M059J (cell line): ENCODE measurements at places on chromosomes 7 and 10. TPM values are rescaled to one million over a fixed set of nuclear protein-coding genes. Genes with fewer than 3 reads are reported as not detected.

DNA sequence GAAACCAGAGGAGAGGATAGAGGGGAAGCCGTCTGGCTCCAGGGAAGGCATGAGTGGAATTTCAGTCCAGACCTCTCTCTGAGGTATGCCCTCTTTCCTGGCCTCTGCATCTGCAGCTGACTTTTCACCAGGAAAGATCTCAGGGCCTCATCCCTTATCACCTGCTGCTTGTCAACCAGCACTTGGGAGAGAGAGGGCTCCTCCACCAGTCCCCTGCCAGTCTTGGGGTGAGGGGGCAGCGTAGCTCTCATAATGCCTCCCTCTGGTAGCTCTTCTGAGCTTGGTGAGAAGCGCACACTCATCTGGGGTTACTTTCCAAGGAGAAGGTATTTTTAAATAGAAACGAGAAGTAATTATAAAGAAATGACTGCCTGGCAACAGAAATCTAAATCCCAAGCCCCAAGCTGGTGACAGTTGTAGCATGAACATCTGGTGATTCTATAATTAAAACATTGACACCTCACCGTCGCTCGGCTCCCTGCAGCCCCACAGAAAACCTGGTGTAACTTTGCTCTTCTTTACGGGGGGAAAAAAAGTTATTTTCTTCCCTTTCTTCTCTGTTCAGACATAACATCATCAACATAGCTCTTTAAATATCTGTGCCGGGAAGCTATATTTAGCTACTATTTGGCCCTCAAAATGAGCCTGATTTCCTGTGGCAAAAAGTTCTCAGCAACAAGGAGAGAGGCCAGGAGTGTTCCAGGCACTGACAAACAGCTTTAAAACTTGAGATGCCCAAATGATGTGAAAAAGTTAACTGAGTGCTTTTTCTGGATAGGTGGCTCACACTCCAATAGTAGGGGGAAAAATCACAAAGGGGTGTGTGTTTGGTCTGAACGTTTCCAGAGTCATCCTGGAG is 26.9 kb downstream of the HIP1 start:
- DNase-seq, result peak; percentile 24

DNA sequence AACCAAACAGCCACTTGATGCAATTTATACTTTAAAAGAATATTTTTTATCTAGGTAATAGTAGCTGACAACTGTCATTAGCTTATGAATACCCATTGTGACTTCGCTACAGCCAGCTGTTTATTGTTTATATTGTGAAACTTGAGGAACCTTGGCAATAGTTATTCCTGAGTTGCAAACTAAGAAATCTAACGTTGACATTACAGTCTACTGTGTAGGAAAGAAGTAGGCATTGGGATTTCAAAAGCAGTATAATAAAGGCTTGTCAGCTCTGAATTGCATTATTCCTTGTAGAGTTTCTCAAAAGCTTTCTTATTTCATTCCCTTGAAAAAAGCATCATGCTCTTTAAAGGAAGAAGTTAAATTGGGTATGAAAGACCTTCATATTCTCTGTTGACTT is 42.7 kb upstream of the OIT3 start:
- DNase-seq, result no peak

DNA sequence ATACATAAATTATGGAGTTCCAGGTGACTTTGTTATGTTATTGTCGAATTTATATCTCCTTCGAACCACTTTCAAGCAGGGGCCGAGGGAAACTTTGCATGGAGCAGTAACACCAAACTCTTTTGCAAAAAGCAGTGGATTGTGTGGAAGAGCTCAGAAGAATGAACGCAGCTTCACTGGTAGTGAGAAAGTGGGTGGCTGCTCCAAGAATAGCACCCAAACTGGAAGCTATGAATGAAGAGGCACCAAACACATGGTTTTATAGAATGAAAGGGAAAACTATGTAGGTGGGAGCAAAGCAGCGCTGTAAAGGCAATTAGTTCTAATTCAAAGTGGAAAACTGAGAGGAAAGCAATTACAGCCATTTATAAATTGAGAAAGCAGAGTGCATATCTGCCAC is 67.2 kb downstream of the CTTNBP2 start:
- no peak for DNase-seq

GPR26 gene
- total RNA-seq, result not detected in 2 replicates

MINDY3 gene
- total RNA-seq, result 10.5 and 12.5 TPM in 2 replicates

DNA sequence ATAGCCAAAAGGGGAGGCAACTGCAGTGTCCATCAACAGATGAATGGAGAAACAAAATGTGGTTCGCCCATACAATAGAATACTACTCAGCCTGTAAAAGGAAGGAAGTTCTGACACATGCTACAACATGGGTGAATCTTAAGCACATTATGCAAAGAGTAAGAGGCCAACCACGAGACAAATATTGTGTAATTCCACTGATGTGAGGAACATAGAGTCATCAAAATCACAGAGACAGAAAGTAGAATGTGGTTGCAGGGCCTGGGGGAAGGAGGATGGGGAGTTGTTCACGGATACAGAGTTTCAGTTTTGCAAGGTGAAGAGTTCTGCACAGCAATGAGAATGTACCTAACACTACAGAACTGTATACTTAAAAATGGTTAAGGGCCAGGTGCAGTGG is 13.7 kb upstream of the C10orf71 start:
- DNase-seq, result no peak

GRCh38 chr10:23280419-23281043 is 64.1 kb downstream of the C10orf67 start:
- DNase-seq, result peak; percentile 12

DNA sequence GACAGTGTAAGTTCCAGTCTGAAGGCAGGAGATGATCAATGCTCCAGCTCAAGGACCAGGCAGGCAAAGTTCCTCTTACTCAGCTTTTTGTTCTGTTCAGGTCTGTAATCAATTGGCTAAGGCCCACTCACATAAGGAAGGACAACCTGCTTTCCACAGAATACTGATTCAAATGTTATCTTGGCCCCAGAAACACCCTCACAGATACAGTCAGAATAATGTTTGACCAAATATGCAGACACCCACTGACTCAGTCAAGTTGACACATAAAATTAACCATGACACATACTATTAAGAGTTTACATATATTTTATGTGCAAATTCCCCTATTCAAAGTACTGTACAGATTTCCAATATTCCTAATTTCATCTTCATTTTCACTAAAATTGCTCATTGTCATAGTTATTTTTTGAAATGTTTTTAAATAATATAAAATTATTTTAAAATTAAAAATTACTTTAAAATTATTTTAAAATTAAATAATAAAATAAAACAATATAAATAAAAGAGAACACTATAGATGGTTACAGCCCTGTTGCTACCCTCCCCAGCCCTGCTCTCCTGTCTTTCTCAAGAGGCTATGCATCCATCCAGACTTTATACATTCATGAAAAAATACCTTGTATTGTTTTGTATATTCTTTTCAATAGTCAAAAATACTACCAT is 59.4 kb downstream of the RAB11FIP2 start:
- DNase-seq, result no peak

- DNase-seq, result peak; percentile 59
These were observed 37.0 kb upstream of the CCSER2 start for GRCh38 chr10:84291384-84291783.

NUPR2 gene
- total RNA-seq, result not detected in 2 replicates

BRAT1 gene
- total RNA-seq, result 18.8 and 39.0 TPM in 2 replicates

PAPSS2 gene
- 69.1 and 81.0 TPM in 2 replicates for total RNA-seq

DNA sequence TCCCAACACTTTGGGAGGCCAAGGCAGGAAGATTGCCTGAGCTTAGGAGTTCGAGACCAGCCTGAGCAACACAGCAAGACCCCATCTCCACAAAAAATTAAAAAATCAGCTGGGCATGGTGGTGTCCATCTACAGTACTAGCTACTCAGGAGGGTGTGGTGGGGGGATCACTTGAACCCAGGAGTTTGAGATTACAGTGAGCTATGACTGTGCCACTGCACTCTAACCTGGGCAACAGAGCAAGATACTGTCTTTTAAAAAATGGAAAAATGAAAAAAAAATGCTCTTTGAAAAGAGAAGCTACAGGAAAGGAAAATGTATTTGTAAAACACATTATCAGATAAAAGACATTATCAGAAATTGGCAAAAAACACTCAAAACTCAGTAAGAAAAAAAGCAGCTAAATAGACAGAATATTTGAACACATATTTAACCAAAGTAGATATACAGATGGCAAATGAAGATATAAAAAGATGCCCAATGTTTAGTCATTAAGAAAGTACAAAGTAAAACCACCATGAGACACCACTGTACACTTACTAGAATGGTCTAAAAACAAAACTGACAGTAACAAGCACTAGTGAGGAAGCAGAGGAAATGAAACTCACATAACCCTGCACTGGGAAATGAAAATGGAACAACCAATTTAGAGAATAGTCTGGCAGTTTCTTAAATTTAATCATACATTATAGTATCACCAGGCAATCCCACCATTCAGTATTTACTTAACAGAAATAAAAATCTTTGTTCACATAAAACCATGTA is 40.5 kb downstream of the NRBF2 start:
- DNase-seq, result peak; percentile 12

AOC1 gene
- total RNA-seq, result 0.17 TPM in 1 of 2 replicates, not detected in the other

DNA sequence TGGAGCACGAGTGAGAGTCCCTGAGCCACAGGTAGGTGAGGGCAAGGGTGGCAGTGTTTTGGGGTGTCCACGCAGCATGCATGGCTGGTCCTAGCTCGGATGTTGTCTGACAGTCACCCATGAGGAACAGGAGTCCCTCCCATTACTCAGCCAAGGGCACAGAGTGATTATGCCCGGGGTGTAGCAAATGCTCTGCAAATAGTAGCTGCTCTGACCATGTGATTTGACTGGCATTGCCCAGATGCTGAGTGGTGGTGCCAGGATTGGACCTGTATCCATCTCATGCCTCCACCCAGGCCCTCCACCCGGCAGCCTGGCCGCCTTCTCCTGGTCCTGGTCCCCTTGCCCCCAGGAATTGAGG is 150.8 kb downstream of the GRK5 start:
- no peak for DNase-seq

GRCh38 chr7:106134241-106134640 is 22.1 kb upstream of the SYPL1 start:
- DNase-seq, result no peak

DNA sequence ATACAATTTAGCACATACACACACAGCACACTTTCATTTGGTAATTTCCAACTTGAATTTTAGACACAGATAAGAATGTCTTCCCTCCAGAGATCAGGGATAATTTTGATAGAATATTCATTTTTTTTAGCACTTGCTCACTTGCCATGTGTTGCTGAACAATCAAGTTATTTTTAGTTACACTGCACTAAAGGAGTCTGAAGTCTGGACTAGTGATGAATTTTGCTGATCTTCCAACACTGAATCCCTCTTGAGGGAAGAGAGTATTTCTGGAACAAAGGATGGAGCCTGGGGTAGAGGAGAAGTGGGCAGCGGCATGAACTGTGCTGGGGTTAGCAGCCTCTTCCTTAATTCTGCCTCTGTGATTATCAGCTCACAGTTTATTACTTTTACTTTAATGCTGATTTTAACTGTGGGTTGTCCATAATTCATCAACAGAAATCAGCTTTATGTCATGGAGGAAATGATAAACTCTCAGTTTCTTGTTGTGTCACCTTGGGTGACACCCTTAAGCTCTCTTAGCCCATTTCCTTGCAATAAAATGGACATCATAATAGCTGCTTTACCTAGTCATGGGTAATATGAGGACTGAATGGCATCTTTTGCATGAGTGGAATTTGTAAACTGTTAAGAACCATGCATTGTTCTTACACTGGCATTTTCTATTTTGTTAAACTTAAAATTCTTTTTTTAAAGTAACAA is 32.1 kb downstream of the SGPL1 start:
- no peak for DNase-seq

DNA sequence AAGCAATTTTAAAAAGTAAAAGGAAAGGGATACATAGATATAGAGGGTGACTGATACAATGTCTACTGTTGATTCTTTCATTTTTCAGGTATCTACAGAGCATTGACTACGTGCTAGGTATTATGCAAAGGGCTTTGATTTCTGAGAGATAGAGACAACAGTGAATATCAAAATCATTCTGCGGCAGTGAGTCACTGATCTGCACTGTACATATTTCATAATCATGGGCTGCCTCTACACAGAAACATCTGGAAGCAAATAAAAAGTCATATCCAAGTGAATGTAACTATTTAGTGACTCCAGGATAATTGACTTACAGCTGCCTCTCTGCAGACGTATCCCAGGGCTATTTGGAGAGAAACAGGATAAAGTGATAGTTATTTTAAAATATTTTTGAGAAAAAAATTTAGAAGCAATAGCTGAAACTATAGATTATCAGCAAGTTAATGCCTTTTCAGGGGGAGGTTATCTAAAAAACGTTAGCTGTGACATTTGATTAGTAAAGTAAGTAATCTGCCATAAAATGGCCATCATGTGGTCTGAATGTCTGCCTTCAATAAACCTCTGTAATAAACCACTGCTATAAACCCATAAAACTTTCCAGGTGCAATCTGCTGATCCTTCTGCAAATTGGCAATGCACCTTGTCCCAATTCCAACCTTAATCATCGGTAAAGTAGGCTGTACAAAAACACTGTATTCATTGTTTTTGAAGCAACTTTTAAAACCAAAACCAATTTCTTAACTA is 43.7 kb downstream of the CPXM2 start:
- DNase-seq, result no peak

SH2D4B gene
- not detected in 2 replicates for total RNA-seq

DNA sequence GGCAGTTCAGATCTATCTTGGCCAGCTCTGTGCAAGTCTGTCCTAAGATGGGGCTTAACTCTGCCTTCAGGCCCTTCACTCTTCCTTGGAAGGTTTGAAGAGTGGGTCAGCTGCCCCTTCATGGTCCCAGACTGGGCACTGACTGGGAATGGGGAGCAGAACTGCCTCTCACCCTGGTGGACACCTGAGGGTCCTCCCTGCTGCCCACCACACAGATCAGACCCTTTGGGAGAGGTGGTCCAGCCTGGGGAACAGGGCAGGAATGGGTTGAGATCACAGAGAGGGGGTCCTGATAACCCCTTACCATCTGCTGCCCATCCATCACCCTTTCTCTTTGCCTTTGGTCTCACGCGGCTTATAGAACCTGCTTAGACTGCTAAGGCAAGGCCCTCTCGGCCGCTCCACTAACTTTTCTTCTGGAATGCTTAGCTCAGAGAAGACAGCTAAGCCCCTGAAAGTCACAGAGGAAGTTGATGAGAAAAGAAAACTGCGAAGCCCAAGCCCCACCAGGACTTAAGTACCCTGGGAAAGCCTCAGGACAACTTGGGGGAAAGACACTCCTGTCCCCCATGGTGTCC is 402 bp upstream of the CDHR1 start:
- DNase-seq, result no peak

DNA sequence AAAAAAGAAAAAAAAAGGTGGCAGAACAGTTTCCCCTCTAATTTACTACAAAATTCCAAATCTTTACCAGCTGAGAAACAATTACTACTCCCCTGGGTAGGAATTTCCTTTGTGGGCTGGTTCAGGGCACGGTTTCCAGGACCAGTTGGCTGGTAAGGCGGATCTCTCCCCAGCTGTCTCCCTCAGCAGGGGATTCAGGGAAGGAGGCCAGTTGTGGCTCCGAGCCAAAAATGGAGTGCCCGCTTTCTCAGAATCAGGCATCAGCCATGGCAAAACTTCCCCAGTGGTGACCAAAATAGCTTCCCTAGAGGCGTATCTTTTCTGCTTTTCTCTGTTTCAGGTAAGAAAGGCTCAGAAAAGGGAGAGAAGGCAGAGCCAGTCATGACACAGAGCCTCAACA is 91.2 kb downstream of the ZNF22 start:
- DNase-seq, result no peak

LRRC17 gene
- total RNA-seq, result 84.3 and 108 TPM in 2 replicates

- peak; percentile 66 for DNase-seq
These were observed 41.9 kb downstream of the CDK1 start for GRCh38 chr10:60820093-60820754.

PRPS1L1 gene
- not detected in 2 replicates for total RNA-seq

NANOS1 gene
- total RNA-seq, result 3.2 and 6.2 TPM in 2 replicates

CRHR2 gene
- not detected in 2 replicates for total RNA-seq

GRCh38 chr10:103193820-103194529 is 903 bp upstream of the NT5C2 start:
- DNase-seq, result peak; percentile 58

PAPOLB gene
- total RNA-seq, result not detected in 2 replicates

OR13A1 gene
- total RNA-seq, result 0.15 TPM in 1 of 2 replicates, not detected in the other
